ENCODE measurements at places on chromosomes 5 and 9. TPM values are rescaled to one million over a fixed set of nuclear protein-coding genes. Genes with fewer than 3 reads are reported as not detected.

DNA sequence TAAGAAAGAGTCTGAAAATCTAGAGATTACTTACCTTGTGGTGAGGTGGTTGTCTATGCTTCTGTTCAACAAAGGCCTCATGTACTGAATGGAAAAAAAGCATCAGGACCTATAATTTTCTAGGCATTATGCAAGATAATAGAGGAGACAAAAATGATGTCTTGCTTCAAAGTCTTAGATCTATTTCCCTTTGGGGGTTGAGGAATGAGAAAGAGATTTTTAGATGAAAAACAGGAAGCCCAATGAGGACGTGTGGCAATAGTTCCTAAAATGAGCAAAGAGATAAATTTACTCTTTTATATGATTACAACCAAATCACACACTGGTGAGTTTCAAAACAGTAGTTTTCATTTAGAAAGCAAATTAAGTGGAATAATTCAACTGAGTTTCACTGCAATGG is 99.5 kb downstream of the GHR start:
- no peak for DNase-seq

- DNase-seq = no peak
Observed at GRCh38 chr5:179874136-179874535, 15.5 kb upstream of the MRNIP start.

Gene RAB3C
- total RNA-seq = not detected

DNA sequence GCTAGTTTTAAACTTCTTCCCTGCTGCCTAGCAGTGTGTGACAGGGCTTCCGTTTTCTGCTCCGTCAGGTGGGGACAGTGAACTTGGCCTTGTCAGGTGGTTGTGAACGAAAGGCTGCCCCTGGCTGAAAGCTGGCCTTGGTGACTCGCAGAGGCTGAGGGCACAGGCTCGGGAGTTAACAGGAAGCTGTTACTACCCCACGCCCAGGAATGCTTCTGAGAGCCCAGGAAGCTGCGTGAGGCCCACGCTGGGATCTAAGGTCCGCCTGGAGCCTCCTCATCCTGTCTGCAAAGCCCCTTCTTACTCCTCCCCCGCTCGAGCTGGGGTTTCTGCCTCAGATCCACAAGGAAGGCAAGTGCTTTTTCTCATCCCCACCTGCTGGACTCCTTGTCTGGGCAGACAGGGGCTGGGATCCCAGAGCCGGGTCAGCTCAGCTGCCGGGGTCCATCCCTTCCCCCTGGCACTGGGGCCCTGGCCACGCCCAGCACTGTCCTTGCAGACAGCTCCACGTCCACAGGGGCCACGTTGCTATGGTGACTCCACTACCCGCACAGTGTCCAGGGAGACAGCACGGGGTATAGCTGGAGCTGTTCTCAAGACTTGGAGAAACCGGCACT is 124.7 kb upstream of the TBC1D2 start:
- DNase-seq = no peak

Gene BRIX1
- 35.5 TPM for total RNA-seq

Gene CXCL14
- not detected for total RNA-seq

Gene TAS2R1
- total RNA-seq = not detected

Gene CCL27
- total RNA-seq = not detected

- no peak for DNase-seq
Observed at GRCh38 chr9:10172476-10172875, 440.3 kb downstream of the PTPRD start.

DNA sequence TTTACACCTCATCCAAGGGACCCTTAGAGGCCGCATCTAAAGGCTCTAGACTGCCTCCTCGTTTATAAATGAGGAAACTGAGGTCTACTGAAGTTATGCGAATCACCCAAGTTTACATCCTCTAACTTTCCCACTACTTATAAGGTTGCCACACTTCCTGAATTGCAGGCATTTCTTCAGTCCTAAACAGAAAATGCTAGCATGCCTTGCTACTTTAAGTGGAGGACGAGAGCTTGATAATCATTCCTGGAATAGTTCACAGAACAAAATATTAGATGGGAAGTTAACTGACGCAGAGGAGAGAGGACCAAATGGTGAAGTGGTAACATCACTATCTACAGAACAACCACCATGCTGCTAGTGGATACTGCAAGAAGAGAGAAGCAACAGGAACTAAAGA is 85.8 kb downstream of the GNAQ start:
- no peak for DNase-seq
